ENCODE measurements at places on chromosomes 2 and 18.

- H3K36me3 ChIP-seq: no peaks in the 10 kb centered on the region
- no peaks in the 10 kb centered on the region for H3K27me3 ChIP-seq
- H3K27ac ChIP-seq: no peak overlapping the region
- no peak overlapping the region for H3K4me3 ChIP-seq
- no peaks in the 10 kb centered on the region for H3K4me1 ChIP-seq
These were observed 90.3 kb upstream of the BARD1 start for GRCh38 chr2:214899751-214900150.

DNA sequence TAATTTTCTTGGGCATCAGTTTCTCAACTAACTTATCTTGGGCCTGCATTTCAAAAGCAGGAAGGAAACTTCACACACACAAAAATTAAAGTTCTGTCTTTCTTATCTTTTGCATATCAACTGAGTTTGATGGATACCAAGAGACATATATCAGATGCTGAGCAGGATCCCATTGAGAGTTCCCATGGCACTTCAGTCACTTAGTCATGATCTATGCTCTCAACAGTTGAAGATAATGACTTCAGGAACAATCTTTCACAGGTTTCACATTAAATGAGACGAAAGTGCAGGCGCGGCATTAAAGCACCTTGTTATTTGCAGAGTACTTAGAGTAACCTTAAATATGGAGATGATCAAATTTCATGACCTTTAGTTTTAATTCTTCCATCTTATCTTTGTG lies 2139.8 kb upstream of the CELF4 start:
- peaks cover 5% of the 10 kb centered on the region for H3K4me1 ChIP-seq
- H3K27ac ChIP-seq: no peak overlapping the region
- no peak overlapping the region for H3K4me3 ChIP-seq
- no peak for DNase-seq
- no peaks in the 10 kb centered on the region for H3K36me3 ChIP-seq

DNA sequence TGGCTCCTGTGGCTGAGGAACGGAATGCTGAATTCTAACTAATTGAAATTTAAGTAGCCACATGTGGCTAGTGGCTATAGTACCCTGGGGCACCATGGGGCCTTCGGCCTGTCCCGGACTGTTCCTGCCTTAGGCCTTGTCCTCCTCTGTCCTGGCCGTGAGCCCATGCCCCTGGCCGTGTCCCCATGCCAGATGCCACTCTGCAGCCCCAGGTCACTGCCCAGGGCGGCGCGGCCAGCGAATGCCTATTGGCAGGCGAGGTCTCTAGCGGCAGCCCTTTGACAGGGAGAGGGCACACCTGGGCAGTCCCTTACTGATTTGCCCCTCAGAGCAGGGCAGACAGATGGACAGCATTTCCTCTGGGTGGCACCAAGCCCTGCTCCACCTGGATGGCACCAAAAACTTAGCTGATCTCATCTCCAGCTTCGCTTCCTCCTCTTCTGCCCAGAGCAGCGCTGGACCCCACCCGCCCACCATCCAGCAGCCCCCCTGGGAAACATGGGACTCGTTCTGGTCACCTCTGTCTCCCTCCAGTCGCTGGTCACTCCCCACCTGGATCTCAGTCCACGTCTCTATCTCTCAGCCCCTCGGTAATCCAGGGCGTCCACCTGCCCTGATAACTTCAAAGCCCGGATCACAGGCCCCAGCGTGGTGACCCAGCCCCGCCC lies 1.1 kb upstream of the DGKD start:
- H3K4me1 ChIP-seq: no peaks in the 10 kb centered on the region
- no peak for DNase-seq
- no peak overlapping the region for H3K27ac ChIP-seq
- H3K4me3 ChIP-seq: peak overlapping the region; percentile 82

DNA sequence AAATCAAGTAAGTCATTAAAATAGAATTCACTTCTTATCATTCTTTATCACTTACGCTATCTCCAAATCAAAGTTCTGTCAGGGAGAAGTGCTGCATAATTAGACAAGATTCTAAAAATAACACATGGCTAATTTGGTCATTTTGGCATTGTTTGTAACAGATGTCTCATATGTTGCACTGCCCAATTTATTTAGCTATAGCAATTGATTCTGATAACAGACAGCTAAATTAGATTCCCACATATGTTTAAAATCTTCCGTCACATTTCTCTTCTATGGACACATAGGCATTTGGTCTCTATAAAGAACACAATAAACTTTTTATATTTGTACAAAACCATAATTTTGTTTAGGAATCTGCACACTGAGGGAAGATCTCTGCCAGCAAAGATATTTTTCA lies 644.5 kb upstream of the VRK2 start:
- no peak for DNase-seq
- H3K27ac ChIP-seq: no peak overlapping the region
- H3K4me1 ChIP-seq: peaks cover 4% of the 10 kb centered on the region
- no peaks in the 10 kb centered on the region for H3K36me3 ChIP-seq
- H3K27me3 ChIP-seq: no peaks in the 10 kb centered on the region

DNA sequence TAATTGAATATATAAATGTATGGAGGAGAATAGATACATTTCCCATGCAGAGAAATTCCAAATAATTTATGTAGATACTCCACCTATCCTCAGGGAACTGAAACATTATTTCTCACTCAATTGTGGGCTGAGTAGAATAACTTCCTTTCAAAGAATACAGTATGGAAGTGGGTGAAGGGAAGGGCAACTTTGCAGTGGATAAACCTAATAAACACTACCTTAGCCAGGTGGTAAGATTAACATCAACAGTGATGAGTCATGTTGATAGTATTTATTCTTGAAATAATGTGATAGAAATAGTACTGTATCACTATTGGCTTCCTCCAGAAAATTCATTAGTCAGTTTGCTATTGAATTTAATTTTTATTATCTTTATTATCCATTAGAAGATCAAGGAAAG lies 716.4 kb upstream of the CHAC2 start:
- no peak overlapping the region for H3K27ac ChIP-seq
- no peaks in the 10 kb centered on the region for H3K36me3 ChIP-seq
- no peak for DNase-seq

- no peaks in the 10 kb centered on the region for H3K4me1 ChIP-seq
- no peak overlapping the region for H3K27ac ChIP-seq
- no peaks in the 10 kb centered on the region for H3K36me3 ChIP-seq
- H3K4me3 ChIP-seq: no peak overlapping the region
- no peaks in the 10 kb centered on the region for H3K27me3 ChIP-seq
These were observed 5.6 kb upstream of the EML4 start for GRCh38 chr2:42163444-42164045.
